Activated CD8-positive, alpha-beta memory T cell treated with anti-CD3 and anti-CD28 coated beads for 1 hour (primary cell): ENCODE measurements at places on chromosomes 2 and 18.

DNA sequence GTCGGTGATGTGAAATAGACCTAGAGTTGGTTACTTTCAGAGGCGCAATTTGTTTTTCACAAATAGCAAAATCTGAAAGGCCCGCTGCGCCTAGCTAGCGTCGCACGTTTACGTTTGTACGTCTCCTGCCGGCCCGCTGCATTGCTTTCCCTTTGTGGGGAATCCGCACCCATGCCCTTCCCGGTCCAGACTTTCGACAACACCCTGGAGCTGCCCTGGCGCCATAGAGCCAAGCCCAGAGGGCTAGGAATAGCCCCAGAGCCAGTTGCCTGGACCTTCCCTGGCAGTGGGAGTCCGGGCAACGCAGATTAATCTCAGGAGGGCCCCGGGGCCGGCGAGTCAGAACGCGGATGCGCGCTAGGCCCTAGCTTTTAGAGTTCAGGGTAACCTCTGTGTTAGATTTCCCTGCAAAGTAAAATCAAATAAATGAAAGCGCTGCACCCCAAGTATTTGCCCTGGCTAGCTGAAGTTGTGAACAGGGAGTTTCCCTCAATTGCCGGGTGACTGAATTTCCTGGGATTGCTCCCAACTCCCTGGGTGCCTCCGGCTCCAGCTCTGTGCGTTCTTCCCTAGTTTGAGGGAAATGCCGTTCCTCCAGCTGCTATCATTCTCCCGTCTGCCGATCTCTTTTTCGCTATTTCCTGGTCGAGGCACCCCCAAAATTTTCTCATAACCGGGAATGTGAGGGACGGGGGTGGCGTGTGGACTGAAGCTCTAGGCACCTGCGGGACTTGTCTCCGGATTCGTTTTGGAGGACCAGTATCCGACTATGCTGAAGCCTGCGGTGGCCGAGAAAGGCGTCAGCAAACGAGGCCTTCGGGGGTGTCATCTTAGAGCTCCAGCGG is 1.2 kb upstream of the EN1 start:
- no peak for DNase-seq

DNA sequence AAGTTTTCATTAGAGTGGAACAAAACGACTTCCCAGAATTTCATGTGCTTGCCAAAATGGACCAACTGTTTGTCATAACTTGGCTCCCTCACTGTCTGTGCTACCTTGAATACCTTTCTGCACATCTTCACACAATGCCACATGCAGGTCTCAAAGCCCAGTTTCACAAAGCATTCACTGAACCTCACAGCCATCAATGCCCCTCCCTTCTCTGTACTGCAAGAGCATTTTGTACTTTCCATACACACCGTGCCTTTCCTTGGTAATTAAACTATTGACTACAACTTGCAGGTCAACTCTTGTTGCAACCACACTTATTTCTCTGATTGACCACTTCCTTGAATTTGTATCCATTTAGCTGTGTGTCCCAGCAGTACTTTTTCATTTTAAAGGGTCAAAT is 50.5 kb downstream of the PAX3 start:
- DNase-seq: no peak

DNA sequence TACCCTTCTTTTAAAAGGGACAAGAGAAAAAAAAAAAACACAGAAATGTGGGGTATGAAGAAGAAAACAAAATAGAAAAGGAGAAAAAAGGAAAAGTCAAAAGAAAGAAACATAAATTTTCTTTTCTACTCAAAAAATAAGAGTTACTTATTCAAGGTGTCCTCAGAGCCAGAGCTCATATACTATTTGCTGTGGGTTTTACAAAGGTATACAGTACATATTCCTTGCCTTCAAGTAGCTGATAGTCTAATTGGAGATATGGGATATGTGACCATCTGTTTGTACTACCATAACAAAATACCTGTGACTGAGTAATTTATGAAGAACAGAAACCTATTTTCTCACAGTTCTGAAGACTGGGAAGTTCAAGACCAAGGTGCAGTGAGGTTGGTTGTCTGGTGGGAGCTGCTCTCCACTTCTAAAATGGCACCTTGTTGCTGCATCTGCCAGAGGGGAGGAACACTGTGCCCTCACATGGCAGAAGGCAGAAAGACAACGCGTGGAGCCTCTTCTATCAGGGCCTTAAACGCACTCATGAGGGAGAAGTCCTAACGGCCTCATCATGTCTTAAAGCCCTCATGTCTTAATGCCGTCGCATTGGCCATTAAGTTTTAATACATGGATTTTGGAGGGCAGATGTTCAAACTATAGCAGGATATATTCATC is 33.9 kb downstream of the NBAS start:
- no peak for DNase-seq

DNA sequence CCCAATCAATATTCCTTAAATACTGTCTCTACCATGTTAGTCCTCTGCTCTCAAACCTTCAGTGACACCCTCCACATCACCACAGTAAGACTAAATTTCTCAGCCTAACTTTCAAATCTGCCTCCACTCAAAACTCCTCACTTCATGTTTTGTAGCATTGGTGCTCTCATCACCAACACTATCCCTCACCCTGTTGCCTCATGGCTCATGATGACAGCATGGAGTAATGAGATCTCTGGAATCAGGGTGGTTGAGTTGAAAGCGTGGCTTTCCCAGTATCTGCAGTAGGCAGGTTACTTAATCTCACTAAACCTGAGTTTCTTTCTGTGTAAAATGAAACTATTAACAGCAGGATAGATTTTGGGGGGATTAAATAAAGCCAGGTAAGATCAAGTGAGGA is 621.4 kb downstream of the NYAP2 start:
- DNase-seq: no peak

GRCh38 chr2:240825476-240825875 is 5.5 kb upstream of the KIF1A start:
- no peak for DNase-seq

GRCh38 chr2:206968134-206969086 is 29.1 kb downstream of the CPO start:
- no peak for DNase-seq

DNA sequence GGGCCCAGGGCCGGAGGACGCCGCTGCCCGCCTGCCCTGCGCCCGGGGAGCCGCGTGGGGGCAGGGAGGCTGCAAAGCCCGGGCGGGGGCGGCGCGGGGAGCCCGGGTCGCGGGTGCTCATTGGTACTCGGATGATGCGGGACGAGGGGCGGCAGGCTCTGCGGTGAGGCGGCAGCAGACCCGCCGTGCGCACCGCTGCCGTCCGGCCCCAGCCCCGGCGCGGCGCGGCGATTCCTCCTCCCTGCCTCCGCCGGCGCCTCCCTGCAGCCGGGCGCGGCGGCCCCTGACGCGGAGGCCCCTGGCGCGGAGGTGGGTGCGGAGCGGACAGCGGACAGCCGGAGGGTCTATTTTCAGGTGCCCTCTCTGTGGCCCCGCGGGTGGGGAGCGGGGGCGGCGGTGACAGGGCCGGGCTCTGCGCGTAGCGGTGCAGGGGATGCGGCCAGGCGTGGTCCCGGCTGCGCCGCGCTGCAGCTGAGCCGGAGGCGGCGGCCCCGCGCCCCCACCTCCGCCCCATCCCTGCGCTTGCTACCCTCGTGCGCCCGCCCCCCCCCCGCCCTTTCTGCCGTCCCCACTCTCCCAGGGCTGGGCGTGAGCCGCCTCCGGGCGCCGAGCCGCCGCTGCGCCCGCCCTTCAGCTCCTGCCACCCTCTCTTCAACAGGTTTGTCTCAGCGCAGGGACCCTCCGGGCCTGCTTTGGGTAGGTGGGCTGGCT is 640 bp downstream of the SPTBN1 start:
- DNase-seq: no peak

DNA sequence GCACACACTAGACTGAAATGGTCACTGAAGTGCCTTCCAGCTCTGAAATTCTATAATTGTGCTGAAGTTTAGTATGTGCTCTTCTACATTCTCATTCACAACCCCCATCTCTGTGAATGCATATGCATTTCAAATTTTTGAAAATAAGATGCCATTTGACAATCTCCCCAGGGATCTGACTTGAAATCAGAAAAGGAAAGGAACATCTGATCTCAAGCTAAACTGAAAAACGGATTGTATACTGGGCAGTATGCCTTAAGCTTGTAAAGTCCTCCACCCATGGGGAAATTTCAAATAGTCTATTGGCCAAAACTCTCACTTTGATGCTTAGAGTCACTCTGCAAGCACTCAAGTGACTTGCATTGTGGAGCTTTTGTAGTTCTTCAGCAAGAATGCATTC is 22.9 kb downstream of the FAP start:
- no peak for DNase-seq

- no peak for DNase-seq
These were observed 132.2 kb downstream of the CCDC85A start for GRCh38 chr2:56316011-56316410.

GRCh38 chr2:219300022-219300421 is 9.2 kb downstream of the PTPRN start:
- no peak for DNase-seq
